ENCODE measurements at places on chromosomes 16 and 17. TPM values are rescaled to one million over a fixed set of nuclear protein-coding genes. Genes with fewer than 3 reads are reported as not detected.

SYNRG gene
- 26.9 TPM for total RNA-seq

RPS2 gene
- total RNA-seq: 2,662 TPM

TNS4 gene
- total RNA-seq: not detected

SDR42E1 gene
- 0.65 TPM for total RNA-seq

SLFN13 gene
- total RNA-seq: 2.5 TPM

ATAD5 gene
- total RNA-seq: 17.3 TPM

NEUROD2 gene
- not detected for total RNA-seq

Measured in thoracic aorta endothelial cell (primary cell).